ENCODE measurements at places on chromosomes 3 and 15. TPM values are rescaled to one million over a fixed set of nuclear protein-coding genes. Genes with fewer than 3 reads are reported as not detected.

GRCh38 chr15:43186003-43186353, 775 bp downstream of the CCNDBP1 start:
- no peaks in the 10 kb centered on the region for H3K27me3 ChIP-seq
- H3K27ac ChIP-seq = no peak overlapping the region
- no peak for DNase-seq
- H3K4me3 ChIP-seq = peak overlapping the region; percentile 92

DNA sequence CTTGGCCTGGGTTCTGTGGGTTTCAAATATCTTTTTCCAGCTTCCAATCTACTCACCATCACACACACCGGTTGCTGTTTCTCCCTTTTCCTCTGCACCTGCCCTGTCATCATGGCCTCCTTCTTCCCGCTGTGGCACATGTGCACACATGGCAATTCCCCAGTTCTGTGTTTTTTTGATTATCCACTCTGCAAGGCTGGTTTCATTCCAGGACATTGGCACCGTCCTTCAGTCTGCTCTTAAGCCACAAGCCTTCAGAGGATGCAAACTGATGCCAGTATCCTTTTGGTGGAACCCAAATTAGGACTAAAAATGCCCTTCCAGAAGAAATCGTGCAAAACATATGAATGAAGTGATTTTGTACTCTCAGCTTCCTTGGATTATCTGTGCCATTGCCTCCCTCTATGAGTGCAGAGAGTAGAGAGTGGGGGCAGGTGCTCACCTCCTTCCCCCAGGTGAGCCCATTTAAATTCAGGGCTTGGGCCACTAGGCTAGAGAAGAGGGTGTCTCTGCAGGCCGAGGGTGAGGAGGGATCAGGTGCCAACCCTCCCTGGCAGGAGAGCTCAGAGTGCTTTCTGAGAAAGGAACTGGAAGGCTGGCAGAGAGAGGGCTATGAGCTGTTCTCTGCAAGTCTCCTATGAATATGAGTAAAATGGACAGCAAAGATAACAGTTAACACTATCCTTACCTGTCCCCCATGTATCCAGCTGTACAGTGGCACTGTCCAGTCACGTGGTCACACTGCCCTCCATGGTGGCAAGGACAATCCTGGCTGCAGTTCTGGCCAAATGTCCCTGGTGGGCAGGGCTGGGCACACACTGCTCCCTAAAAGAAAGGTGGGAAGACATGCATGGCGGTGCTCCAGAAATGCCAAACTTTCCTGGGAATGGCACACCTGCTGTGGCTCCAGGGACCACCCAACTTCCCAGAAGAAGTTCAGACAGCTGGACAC, 100.8 kb downstream of the RAB11A start:
- no peak for DNase-seq
- H3K27ac ChIP-seq = no peak overlapping the region
- H3K4me3 ChIP-seq = no peak overlapping the region
- peaks cover 48% of the 10 kb centered on the region for H3K27me3 ChIP-seq
- no peaks in the 10 kb centered on the region for H3K36me3 ChIP-seq

- H3K36me3 ChIP-seq = no peaks in the 10 kb centered on the region
- peaks cover 3% of the 10 kb centered on the region for H3K27me3 ChIP-seq
- H3K27ac ChIP-seq = no peak overlapping the region
- H3K4me3 ChIP-seq = no peak overlapping the region
Observed at GRCh38 chr3:119302697-119303551, 8.7 kb downstream of the ARHGAP31 start.

DNA sequence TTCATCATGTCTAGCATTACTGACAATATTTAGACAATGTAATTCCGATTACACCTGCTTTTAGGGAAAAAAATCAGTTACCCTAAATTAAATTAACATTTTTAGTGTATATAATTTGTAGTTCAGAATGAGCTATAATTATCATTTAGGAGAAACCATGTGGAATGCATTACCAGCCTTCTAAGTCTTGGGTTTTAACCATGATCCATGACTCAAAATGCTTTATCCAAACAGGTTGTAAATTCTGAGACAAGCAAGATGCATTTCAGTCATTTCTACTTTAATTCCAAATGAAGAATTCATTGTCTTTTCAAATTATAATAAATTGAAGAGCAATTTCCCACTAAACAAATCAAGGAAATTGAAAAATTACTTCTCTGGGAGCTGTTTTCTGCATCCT, 243.7 kb upstream of the LRIG1 start:
- no peaks in the 10 kb centered on the region for H3K27me3 ChIP-seq
- H3K27ac ChIP-seq = no peak overlapping the region
- no peak for DNase-seq
- no peaks in the 10 kb centered on the region for H3K36me3 ChIP-seq

- no peaks in the 10 kb centered on the region for H3K27me3 ChIP-seq
- peaks cover 7% of the 10 kb centered on the region for H3K4me1 ChIP-seq
- peaks cover 4% of the 10 kb centered on the region for H3K36me3 ChIP-seq
- H3K27ac ChIP-seq = no peak overlapping the region
- DNase-seq = no peak
- H3K4me3 ChIP-seq = no peak overlapping the region
Observed at GRCh38 chr3:23686519-23686918, 119.2 kb upstream of the UBE2E1 start.

DNA sequence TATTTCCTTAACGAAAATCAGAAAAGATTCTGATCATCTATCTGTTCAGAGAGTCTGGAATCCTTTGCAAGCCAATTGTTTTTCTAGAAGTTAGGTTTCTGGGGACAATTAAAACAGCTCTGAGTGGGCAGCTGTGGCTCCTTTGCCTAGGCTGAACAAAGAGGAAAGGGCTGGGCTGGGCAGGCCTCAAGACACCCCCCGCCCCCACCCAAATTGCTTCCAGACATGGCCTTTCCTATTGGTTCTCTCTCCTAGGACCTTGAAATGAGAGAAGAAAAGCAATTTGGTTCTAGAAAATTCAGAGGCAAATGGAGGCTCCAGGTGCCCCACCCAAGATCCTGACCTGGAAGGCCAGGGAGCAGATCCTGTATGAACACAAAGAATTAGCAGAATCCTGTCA, 2.3 kb upstream of the ADPGK start:
- H3K36me3 ChIP-seq = no peaks in the 10 kb centered on the region
- peaks cover 42% of the 10 kb centered on the region for H3K4me1 ChIP-seq
- H3K27ac ChIP-seq = peak overlapping the region; percentile 75
- DNase-seq = no peak
- H3K4me3 ChIP-seq = peak overlapping the region; percentile 55

DNA sequence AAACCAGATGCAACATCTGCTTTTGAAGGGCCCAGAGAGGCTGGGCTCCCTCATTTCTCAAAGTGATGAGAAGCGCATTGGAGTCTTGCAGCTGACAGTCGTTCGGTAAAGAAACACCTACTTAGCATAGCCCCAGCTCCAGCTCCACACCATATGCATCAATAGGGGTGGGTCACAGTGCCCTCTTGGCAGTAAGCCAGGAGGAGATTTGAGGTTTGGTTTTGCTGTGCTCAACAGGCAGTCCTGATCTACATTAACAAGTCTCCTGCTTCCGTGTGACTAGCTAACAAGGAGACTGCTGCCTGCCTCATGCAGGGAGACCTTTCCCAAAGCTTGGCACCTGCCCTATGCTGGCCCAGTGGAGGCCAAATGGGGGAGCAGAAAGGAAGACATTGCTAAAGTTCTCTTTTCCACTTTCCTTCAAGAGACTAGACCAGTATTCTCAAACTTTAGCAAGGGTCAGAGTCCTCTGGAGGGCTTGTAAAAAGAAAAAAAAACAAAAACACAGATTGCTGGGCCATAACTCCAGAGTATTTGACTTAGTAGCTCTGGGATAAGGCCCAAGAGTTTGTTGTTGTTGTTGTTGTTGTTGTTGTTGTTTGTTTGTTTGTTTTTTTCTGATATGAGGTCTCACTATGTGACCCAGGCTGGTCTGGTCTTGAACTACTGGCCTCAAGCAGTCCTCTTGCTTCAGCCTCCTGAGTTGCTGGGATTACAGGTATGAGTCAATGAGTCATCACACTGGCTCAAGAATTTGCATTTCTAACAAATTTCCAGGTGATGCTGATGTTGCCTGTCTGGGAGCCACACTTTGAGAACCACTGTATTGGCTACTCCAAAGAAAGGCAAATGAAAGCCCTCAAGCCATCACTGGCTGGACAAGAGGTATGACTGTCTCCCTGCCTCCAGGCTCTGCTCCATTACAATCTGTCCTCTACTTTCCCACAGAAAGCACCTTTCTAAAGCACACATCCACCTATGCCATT, 294.9 kb downstream of the RORA start:
- H3K36me3 ChIP-seq = peaks cover 2% of the 10 kb centered on the region
- H3K4me3 ChIP-seq = no peak overlapping the region
- no peak overlapping the region for H3K27ac ChIP-seq

DNA sequence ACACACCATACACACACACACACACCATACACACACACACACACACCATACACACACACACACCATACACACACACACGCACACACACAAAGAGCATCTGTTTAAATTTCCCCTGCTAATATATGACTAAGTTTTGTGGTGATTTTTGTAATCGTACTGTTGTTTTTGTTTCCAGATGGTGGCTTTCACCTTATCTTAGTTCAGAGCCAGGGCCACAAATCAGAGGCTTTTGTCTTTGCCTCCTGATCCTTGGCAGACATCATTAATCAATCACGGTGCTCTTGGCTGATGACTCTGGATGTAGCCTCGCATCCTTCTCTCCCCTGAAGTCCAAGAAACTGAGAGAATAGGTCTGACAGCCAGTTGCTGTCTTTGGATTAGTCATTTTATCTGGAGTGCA, 52.1 kb downstream of the EDEM1 start:
- H3K4me1 ChIP-seq = no peaks in the 10 kb centered on the region
- H3K27ac ChIP-seq = no peak overlapping the region
- H3K36me3 ChIP-seq = peaks cover 6% of the 10 kb centered on the region
- H3K27me3 ChIP-seq = no peaks in the 10 kb centered on the region
- DNase-seq = no peak

GRCh38 chr3:196202516-196202970, 8.7 kb downstream of the ZDHHC19 start:
- no peak overlapping the region for H3K4me3 ChIP-seq
- H3K27me3 ChIP-seq = peaks cover 16% of the 10 kb centered on the region
- H3K4me1 ChIP-seq = peaks cover 3% of the 10 kb centered on the region
- H3K36me3 ChIP-seq = no peaks in the 10 kb centered on the region
- H3K27ac ChIP-seq = no peak overlapping the region

DNA sequence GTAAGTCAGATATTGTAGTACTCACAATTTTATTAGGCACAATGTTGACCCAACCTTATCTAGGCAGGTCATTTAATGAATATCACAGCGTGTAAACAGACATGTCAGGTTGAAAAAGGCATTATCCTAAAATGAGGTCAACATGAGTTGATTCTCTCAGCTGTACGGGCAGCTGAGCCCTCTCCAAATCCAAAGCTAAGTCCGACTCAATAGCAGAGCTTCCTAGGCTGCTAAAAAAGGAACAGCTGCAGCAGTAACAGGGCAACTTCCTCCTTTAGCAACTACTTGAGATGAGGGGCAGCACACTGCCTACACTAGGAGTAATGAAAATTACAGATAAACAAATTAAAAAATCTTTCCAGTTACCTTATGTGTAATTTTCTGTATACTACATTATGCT, 189.2 kb downstream of the CADM2 start:
- peaks cover 2% of the 10 kb centered on the region for H3K36me3 ChIP-seq
- no peak overlapping the region for H3K4me3 ChIP-seq
- H3K27ac ChIP-seq = no peak overlapping the region
- no peaks in the 10 kb centered on the region for H3K4me1 ChIP-seq

DNA sequence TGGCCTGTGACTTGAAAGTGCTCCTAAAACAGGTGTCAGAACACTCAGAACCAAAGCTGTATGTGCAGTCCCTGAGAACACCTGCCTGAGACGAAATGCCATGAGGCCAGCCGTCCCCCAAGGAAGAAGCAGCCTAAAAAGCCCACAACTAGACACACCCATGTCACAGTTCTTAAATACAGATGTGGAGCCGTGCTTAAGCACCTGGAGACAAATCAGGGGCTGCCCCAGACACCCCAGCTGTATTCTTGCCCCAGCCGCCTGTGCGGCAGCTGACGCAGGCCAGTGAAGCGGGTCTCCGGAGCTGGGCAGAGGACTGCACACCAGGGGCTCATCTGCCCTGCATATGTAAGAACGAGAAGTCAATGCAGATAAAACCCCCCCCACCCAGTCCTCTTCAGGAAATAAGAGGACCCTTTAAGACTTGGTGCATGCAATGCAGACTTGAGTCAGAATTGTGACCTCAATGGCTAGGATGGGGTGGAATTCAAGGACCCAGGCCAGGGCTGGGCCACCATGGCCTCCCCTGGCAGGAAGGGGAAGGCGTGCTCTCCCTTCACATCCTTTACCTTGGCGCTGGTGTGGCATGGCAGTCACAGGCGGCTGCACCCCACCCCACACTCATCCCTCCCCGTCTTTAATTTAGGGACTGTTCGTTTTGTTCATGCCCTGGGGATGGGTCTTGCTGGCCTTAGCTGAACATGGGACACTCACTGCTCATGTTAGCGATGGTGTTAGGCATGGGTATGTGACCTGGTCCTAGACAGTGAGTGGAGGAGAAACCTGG, 27.7 kb upstream of the PLXNA1 start:
- no peak overlapping the region for H3K4me3 ChIP-seq
- no peak for DNase-seq
- peaks cover 10% of the 10 kb centered on the region for H3K4me1 ChIP-seq
- no peak overlapping the region for H3K27ac ChIP-seq
- no peaks in the 10 kb centered on the region for H3K36me3 ChIP-seq

DNA sequence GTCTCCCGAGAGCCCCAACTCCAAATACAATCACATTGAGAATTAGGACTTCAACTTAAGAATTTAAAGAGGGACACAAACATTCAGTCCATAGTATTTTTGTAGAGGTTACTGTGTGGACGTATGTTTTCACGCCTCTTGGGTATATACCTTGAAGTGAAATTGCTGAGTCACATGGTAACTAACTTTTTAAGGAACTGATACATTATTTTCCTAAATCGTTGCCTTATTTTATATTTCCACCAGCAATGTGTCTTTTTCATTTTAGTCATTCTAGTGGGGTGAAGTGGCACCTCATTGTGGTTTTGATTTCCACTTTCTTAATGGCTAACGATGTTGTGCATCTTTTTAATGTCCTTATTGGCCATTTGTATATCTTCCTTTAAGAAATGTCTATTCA, 11.8 kb downstream of the PARP15 start:
- H3K4me1 ChIP-seq = peaks cover 9% of the 10 kb centered on the region
- H3K27ac ChIP-seq = no peak overlapping the region
- DNase-seq = no peak
- H3K4me3 ChIP-seq = no peak overlapping the region

DNA sequence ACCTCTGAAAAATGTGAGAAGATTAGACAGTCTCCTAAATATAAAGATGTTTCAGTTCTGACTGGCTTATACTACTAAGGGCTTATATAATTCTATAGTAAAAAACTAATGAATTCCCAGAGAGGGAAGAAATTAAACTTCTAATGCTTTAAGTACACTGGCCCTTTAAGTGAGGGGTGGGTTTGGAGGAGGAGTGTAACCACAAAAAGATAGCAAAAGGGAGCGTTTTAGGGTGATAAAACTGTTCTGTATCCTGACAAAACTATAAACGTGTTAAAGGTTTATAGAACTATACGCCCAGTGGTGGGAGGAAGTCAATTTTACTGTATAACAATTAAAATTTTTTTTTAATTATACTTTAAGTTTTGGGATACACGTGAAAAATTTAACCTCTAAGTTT, 45.8 kb downstream of the CEP152 start:
- DNase-seq = no peak
- no peak overlapping the region for H3K27ac ChIP-seq
- H3K36me3 ChIP-seq = peaks cover 18% of the 10 kb centered on the region
- no peak overlapping the region for H3K4me3 ChIP-seq
- H3K27me3 ChIP-seq = no peaks in the 10 kb centered on the region

- no peak for DNase-seq
- H3K36me3 ChIP-seq = peaks cover 19% of the 10 kb centered on the region
- H3K27ac ChIP-seq = no peak overlapping the region
- H3K4me3 ChIP-seq = no peak overlapping the region
Observed at GRCh38 chr15:35481992-35482391, 64.0 kb downstream of the DPH6 start.

Gene AMIGO3
- total RNA-seq = 0.89 TPM

Gene MGLL
- total RNA-seq = 13.3 TPM
